Stimulated activated CD8-positive, alpha-beta memory T cell treated with anti-CD3 and anti-CD28 coated beads, Interleukin-4, amount 100 ng/mL, for 48 hours (primary cell): ENCODE measurements at places on chromosomes 6 and 20.

DNA sequence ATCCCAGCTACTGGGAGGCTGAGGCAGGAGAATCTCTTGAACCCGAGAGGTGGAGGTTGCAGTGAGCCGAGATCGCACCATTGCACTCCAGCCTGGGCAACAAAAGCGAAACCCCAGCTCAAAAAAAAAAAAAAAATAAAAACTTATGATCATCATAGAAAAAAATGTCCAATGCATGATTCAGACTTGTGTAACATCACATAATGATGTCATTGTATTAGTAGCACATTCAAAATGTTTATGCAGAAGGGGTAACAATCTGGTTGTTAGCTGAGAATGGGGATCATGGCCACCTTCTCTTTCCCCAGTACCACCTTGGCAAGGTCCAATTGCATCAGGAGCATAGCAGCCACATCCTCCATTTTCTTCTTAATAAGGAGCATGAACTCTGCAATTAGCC lies 137.6 kb upstream of the MARCKS start:
- no peak for DNase-seq

DNA sequence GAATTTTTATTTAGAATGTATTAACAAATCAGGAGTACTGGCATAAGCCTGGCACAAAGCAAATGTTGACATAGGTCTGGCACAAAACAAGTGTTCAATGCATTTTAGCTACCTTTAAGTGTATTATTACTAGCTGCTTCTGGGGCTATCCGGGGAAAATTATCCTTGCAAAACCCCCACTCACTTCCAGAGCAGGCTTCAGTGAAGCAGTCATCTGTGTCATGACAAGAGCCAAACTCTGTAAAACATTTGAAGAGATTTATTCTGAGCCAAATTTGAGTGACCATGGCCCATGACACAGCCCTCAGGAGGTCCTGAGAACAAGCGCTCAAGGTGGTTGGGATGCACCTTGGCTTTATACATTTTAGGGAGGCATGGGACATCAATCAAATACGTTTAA lies 6.4 kb upstream of the TRIM38 start:
- no peak for DNase-seq

- DNase-seq, result peak; percentile 43
Observed at GRCh38 chr6:29516108-29516507, 28.4 kb upstream of the MAS1L start.

DNA sequence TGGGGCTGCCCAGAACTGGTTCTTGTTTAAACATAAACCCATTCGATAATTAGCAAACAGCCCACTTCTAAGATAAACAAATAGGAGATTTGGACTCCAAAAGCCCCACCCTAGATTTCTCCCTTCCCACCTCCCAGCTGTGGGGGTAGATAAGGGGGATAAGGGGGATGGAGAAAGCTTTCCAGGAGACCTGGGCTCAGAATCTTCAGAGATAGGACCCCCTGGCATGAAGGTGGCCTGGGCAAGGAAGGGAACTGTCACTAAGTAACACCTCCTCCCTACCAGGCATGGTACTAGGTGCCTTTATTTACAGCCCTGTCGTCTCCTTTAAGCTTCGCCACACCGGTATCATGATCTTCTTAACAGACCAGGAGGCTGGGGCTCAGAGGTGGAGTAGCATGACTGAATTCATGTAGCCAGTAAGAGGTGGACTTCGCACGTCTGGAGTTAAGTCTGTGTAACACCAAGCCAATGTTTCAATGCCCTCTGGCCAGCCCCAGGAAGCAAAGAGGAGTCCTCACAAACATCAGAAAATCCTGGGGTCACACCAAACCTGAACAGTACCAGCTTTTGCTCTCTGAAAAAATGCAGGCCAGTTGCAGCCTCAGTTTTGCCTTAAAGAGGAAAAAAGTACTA lies 4.6 kb downstream of the SDC4 start:
- DNase-seq, result no peak

DNA sequence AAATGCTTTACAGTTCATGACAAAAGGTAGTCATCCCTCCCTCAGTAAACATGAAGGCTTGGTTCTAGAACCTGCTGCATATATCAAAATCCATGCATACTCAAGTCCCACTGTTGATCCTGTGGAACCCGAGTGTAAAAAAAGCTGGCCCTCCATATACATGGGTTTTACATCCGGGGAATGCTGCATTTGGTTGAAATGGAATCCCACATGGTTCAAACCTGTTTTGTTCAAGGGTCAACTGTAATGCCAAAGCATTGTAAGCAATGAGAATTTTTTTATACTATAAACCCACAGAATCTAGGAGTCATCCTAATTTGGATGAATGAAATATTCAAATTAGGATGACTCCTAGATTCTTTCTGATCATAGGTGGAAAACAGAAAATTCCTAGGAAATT lies 5.9 kb upstream of the HDAC2 start:
- no peak for DNase-seq

DNA sequence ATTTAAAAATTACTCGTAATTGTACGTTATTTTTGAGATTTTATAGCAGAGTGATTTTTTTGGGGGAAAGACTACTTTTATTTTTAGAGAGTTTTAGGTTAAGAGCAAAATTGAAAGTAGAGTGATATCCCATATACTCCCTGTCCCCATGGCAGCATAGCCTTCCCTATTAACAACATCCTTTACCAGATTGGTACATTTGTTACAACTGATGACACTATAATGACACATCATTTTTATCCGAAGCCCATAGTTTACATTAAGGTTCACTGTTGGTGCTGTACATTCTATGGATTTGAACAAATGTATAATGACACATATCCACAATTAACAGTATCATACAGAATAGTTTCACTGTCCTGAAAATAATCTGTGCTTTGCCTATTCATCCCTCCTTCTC lies 1126.4 kb upstream of the CITED2 start:
- no peak for DNase-seq

DNA sequence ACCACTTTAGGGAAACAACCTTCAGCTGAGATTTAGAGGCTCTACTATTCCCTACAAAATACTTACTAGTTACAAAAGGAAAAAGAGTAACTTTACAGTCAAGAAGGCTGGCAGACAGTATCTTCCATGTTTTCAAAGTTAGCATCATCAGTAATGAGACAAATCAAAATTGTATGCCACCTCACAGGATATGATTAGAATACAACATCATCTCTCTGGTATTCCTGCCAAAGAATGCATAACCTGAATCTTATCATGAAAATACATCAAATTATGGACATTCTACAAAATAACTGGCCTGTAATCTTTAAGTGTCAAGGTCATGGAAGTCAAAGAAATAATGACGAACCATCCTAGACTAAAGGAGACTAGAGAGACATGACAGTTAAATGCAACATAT lies 38.4 kb downstream of the CDK5RAP1 start:
- no peak for DNase-seq
